ENCODE measurements at places on chromosomes 5 and 9.

- no peaks in the 10 kb centered on the region for H3K36me3 ChIP-seq
- H3K4me1 ChIP-seq, result no peaks in the 10 kb centered on the region
- H3K27ac ChIP-seq, result no peak overlapping the region
- no peak for DNase-seq
Measured at GRCh38 chr9:4389003-4389402, 89.1 kb upstream of the GLIS3 start.

GRCh38 chr5:11334404-11334803 lies 569.8 kb downstream of the CTNND2 start:
- no peaks in the 10 kb centered on the region for H3K36me3 ChIP-seq
- no peak overlapping the region for H3K27ac ChIP-seq
- no peaks in the 10 kb centered on the region for H3K4me1 ChIP-seq

DNA sequence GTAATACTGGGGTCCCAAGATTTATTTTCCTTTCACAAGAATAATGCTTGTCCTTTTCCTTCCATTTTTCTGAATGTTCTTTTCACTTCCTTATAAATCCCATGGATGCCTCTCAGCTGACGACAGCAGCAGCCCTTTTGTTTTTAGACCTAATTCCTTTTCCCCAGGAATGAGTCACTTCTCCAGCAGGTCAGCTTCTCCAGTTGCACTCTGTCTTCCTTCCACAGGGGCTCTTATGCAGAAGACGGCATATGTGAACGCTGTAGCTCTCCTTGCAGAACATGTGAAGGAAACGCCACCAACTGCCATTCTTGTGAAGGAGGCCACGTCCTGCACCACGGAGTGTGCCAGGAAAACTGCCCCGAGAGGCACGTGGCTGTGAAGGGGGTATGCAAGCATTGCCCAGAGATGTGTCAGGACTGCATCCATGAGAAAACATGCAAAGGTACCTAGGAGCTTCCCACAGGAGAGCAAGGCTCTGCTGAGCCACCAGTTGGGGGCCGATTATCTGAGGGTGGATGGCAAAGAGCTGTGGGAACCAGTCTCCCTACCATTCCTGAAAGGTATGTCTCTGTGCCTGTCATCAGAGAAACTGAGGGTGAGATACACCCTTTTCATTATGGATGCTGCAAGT lies 72.9 kb downstream of the RFK start:
- DNase-seq, result no peak
- H3K27me3 ChIP-seq, result no peaks in the 10 kb centered on the region
- H3K27ac ChIP-seq, result no peak overlapping the region
- H3K4me1 ChIP-seq, result no peaks in the 10 kb centered on the region

DNA sequence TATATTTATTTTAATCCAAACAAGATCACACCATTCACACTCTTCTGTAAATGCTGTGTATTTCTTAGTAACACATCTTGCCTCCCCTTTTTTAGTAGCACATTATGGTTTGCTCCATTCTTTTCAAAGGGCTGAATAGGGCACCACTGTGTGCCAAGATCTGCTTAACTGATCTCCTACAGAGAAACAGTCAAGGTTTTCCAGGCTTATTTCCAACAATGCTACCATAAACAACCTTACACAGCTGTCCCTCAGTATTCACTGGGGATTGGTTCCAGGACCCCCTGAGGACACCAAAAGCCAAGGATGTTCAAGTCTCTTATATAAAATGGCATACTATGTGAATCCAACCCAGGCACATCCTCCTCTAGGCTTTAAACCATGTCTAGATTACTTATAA lies 16.5 kb downstream of the GOLM1 start:
- no peaks in the 10 kb centered on the region for H3K4me1 ChIP-seq
- DNase-seq, result no peak
- no peaks in the 10 kb centered on the region for H3K36me3 ChIP-seq
- peaks cover 12% of the 10 kb centered on the region for H3K27me3 ChIP-seq
- no peak overlapping the region for H3K27ac ChIP-seq

DNA sequence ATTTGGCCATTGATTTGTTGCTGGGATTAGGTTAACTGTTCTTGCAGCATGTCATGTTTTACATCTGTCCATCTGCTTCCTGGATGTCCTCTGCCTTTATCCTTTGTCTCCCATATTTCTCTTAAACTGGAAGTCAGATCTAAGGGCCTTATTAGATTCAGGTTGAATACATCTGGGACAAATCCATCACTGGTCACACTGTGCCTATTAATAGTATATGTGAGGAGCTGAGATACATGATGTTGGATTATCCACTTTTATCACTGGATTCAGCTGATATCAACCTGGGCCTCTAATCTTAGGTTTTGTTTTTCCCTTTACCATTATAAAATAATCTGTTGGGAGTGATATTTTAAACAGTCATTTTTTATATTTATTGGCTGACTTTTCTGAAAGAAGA lies 41.8 kb upstream of the ROPN1L start:
- no peak overlapping the region for H3K4me3 ChIP-seq
- no peak overlapping the region for H3K27ac ChIP-seq
- peaks cover 37% of the 10 kb centered on the region for H3K36me3 ChIP-seq
- no peak for DNase-seq
- H3K4me1 ChIP-seq, result peaks cover 6% of the 10 kb centered on the region

- peak overlapping the region; percentile 35 for H3K4me3 ChIP-seq
- DNase-seq, result peak; percentile 20
- peaks cover 38% of the 10 kb centered on the region for H3K36me3 ChIP-seq
- no peaks in the 10 kb centered on the region for H3K27me3 ChIP-seq
- peaks cover 17% of the 10 kb centered on the region for H3K4me1 ChIP-seq
- H3K27ac ChIP-seq, result peak overlapping the region; percentile 3
Measured at GRCh38 chr9:137705443-137705863, 86.6 kb downstream of the EHMT1 start.

- H3K27ac ChIP-seq, result no peak overlapping the region
- H3K4me3 ChIP-seq, result no peak overlapping the region
- no peaks in the 10 kb centered on the region for H3K36me3 ChIP-seq
- peak; percentile 29 for DNase-seq
- peaks cover 26% of the 10 kb centered on the region for H3K27me3 ChIP-seq
Measured at GRCh38 chr5:135457424-135458071, 5.4 kb upstream of the TIFAB start.

DNA sequence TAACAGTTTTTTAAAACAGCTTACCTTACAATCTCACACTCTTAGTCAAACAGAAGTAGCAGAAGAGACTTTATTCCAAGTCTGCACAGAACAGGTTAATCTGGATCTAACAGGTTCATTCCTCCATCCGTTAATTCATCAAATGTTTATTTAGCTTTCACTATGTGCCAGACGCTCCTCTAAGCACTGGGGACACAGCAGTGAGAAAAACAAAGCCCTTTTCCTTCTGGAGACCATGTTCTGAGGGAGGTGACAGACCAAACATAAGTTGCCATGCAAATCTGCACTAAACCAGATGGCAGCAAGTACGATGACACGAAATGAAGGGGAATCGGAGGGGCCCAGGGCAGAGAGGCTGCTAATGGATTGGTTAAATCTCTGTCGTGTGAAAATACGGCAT lies 17.1 kb upstream of the GLIPR2 start:
- H3K4me3 ChIP-seq, result no peak overlapping the region
- H3K36me3 ChIP-seq, result peaks cover 6% of the 10 kb centered on the region

GRCh38 chr9:16425562-16426231 lies 444.8 kb downstream of the BNC2 start:
- no peaks in the 10 kb centered on the region for H3K4me1 ChIP-seq
- no peak overlapping the region for H3K27ac ChIP-seq
- no peak overlapping the region for H3K4me3 ChIP-seq
- H3K36me3 ChIP-seq, result no peaks in the 10 kb centered on the region
- no peaks in the 10 kb centered on the region for H3K27me3 ChIP-seq

DNA sequence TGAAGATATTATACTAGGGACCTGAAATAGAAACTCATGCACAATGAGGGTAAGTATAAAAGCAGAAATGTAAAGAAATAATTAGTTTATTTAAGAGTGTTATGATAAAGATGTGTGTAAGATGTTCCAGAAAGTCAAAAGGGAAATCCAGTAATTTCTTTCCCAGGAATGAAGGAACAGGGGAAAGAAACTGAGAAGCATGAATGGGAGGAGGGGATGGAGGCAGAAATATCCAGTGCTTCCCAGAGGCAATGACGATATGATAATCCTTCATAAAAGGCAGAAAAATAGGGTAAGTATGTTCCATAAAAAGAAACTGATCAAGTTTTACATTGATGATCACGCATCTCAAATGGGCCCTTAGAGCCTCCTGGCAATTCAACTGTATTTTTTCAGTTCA lies 120.7 kb upstream of the LPAR1 start:
- DNase-seq, result no peak
- no peaks in the 10 kb centered on the region for H3K27me3 ChIP-seq
- no peak overlapping the region for H3K4me3 ChIP-seq
- no peaks in the 10 kb centered on the region for H3K36me3 ChIP-seq
- no peaks in the 10 kb centered on the region for H3K4me1 ChIP-seq
- no peak overlapping the region for H3K27ac ChIP-seq

DNA sequence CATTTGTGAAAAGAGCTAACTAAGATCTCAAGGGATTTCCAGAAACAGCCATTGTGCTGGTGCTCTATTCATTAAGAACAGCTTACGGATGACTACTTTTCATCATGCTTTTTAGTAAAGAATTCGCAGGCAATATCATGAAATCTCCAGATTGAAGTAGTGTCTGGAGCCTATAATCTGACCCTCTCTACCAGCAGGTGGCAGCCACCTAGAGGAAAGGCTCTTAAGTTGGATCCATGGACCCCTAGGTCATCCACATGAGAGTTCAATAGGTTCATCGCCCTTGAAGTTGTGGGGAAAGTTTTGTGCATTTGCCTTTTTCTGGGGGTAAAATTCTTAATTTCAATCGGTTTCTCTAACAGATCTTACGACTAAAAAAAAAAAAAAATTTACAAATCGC lies 82.3 kb downstream of the SLC1A3 start:
- no peaks in the 10 kb centered on the region for H3K36me3 ChIP-seq
- H3K27ac ChIP-seq, result no peak overlapping the region
- no peak overlapping the region for H3K4me3 ChIP-seq
- no peak for DNase-seq

GRCh38 chr9:20289423-20290010 lies 332.8 kb downstream of the MLLT3 start:
- no peaks in the 10 kb centered on the region for H3K36me3 ChIP-seq
- no peaks in the 10 kb centered on the region for H3K27me3 ChIP-seq
- no peak overlapping the region for H3K27ac ChIP-seq
- no peak for DNase-seq
- no peak overlapping the region for H3K4me3 ChIP-seq

DNA sequence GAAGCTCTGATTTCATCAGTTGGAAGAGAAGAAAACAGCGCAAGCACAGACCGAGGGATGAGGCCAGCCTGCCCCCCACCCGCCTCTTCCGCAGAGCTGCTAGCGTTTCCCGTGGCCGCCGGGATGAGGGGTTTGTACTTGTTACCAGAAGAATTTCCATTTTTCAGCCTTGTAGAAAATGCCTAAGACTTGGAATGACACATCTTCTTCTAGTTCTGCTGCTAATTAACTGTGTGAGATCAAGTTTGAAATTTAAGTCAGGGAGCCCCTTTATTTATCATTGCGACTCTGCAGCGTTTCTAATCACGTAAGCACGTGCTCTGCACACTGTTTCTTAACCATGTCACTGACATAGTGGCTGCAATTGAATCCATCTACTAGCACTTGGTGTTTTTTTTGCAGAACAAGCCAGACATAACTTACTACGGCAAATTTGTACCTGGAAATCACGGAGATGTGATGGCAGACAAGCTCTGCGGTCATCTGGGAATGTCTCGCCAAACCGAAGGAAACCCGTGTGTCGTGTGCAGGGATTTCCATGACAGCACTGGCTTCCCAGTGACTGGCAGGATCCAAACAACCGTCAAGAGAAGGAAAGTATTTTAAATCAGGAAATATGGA lies 41.8 kb upstream of the ROR2 start:
- no peak overlapping the region for H3K27ac ChIP-seq
- no peaks in the 10 kb centered on the region for H3K36me3 ChIP-seq
- H3K4me3 ChIP-seq, result no peak overlapping the region
- no peak for DNase-seq

DNA sequence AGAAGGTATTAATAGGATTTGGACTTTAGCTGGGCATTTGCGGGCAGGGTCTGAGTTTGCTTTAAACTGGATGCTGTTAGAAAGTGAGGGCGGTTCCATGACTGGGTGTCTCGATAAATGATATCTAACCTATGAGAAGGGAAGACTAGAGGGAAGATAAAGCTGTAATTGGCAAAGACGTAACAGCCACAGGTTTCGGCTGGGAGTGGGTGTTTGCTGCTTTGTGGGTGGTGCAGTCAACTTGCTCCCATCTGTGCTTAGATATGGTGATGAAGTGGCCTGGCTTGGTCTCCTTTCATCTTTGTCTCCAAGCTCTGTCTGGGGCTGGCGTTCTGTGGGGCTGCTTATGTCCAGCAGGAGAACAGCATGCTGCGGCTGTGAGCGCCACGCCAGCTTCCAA lies 23.3 kb downstream of the OR2V1 start:
- no peak overlapping the region for H3K4me3 ChIP-seq
- H3K36me3 ChIP-seq, result no peaks in the 10 kb centered on the region
- no peak overlapping the region for H3K27ac ChIP-seq
- H3K4me1 ChIP-seq, result peaks cover 4% of the 10 kb centered on the region
- no peak for DNase-seq

DNA sequence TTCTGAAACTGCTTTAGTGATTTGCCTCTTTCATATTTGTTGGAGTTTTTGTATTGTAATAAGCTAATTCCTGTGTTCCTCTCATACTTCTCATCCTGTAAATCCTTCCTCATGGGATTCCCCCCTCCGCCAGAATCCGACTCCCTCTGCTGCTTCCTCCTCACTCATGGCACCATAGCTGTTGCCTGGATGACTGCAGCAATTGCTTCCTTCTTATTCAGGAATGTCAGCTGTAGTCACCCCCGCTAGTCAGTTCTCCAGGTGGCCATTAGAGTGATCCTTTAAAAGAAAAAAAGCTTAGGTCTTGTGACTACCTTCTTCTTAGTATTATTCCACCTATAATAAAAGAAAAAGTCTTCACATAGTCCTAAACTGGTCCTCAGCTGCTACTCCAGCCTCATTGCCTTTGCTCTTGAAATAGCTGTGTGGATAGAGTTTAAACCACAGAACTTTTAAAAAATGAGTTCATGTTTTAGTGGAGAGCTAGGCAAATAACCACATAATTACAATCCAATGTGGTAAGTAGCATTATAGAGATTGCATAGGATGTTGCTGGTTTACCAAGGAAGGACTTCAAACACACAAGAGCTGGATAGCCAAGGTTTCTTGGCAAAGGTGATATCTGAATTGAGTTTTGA lies 227.3 kb downstream of the KDM4C start:
- peak overlapping the region; percentile 2 for H3K27ac ChIP-seq
- H3K36me3 ChIP-seq, result peaks cover 51% of the 10 kb centered on the region
- H3K4me3 ChIP-seq, result no peak overlapping the region
- no peaks in the 10 kb centered on the region for H3K27me3 ChIP-seq
- no peak for DNase-seq

Measured in T-helper 2 cell treated with Interferon-gamma antibody and Interleukin-4, amounts not matched to agents 5 μg/mL and 100 μg/mL, for 36 hours (primary cell).